ENCODE measurements at places on chromosomes 16 and 17.

GRCh38 chr17:16027708-16028584 lies 28.3 kb downstream of the TTC19 start:
- DNase-seq = peak; percentile 59

DNA sequence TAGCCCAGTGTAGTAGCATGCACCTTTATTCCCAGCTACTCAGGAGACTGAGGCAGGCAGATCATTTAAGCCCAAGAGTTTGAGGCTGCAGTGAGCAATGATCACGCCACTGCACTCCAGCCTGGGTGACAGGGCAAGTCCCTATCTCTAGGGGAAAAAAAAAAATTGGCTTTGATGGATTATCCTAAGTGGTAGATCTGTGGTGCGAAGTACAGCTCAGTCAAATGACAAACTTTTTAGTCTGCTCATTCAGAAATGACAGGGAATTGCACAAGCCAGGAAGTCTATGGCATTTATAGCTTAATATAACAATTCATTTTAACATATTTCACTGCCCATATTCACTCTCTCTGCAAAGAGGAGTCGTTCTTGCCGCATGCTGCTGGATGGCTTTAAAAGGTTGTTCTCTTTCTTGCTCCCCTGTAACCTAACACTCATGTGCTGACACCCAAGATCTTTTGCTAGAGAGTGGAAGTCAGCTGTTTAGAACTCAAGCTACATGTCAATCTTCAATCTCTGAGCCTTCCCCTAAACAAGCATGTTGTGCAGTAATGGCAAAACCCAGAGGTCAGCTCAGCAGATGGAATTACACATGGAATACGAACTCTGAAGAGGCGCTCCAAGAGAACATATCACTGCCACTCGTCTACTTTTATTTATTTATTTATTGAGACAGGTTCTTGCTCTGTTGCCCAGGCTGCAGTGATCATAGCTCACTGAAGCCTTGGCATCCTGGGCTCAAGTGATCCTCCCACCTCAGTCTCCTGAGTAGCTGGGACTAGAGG lies 32.8 kb downstream of the RNF157 start:
- DNase-seq = no peak

- peak; percentile 74 for DNase-seq
These were observed 15.0 kb upstream of the C17orf58 start for GRCh38 chr17:68011199-68011665.

DNA sequence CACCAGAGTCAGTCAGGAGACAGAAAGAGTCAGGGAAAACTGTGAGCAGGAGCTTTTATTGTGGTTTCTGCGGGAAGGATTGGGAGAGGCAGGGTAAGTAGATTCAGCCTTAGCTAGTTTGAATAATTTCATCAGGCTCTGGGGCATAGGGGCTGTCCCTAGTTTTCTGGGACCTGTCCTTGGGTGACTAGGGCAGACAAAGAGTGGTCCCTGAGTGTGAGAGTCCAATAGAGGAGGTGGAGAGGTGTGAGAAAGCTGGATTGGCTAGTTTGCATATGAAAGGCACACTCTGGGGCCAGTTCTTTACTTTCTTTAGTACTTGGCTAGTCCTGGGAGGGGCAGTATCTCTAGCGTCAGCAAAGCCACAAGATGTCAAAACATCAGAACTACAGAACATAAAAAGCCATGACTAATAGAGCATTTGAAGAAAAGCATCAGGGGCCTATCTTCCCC lies 255.6 kb downstream of the HS3ST3A1 start:
- DNase-seq = no peak

DNA sequence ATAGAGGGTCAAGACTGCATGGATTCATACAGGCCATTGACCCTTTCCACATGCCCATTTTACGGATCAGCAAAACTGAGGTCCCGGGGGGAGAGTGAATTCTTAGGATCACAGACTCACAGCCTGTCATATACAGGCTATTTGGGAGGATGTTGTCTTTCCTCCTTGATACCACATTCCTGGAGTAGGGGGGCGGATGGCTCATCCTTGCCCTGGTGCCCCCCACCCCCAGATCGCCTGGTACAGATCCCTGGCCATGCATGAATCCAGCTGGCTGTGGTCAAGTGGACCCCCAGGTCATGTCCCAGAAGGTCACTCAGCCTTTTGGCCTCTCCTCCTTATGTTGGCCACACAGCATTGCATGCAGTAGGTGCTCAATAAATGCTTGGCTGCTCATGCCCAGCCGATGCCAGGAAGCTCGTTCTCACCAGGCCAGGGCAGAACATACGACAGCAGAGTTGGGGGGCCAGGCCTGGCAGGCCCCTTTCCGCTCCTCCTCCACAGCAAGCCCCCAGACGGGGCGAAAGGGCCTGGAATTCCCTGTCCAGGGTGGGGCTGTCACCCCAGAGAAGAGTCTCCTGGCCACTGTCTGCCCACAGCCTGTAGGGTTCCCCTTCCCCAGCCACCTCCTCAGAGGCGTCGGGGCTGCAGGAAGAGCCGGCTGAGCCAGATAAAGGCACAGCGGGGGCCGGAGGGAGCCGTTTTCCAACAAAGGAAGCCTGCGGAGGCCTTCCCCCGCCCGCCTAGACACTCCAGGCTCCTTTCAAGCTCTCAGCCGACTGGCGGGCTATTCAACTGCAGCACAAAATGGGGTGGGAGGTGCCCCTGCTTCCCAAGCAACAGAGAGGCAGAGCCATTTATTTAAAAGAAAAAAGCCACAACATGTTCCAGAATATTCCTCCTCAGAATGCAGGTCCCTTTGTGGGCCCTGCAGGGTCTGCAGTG lies 215.7 kb upstream of the CIBAR2 start:
- no peak for DNase-seq

DNA sequence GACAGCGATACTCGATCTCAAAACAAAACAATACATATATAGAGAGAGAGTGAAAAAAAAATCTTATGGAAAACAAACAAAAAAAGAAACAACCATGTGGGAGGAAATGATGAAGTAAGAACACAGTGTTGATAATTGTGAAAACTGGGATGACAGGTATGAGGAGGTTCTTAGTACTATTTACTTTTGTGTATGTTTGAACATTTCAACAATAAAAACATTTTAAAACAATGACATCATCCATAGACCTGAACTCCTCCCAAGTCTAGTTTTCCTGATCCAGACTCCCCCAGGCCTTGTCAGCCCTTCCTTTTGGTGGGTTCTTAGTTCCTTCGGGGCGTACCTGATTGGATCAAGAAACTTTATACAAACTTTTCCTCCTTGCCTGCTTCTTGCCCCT lies 51.7 kb downstream of the CCDC42 start:
- no peak for DNase-seq

GRCh38 chr16:70604407-70605282 lies 41.7 kb upstream of the IL34 start:
- DNase-seq = no peak
